ENCODE measurements at places on chromosomes 5 and 9. TPM values are rescaled to one million over a fixed set of nuclear protein-coding genes. Genes with fewer than 3 reads are reported as not detected.

The CDKN2B-AS1 gene
- 2.5 TPM for polyA plus RNA-seq

The EDIL3 gene
- 168 TPM for polyA plus RNA-seq

The FAM200C gene
- polyA plus RNA-seq = 8.1 TPM

The OR13F1 gene
- polyA plus RNA-seq = not detected

The TICAM2 gene
- 1.6 TPM for polyA plus RNA-seq

The GFPT2 gene
- polyA plus RNA-seq = 7.6 TPM

The ANKRD31 gene
- polyA plus RNA-seq = 0.42 TPM

The TAF1L gene
- not detected for polyA plus RNA-seq

The TRIP13 gene
- not detected for polyA plus RNA-seq

The NUTM2G gene
- polyA plus RNA-seq = not detected
